ENCODE measurements at places on chromosomes 3 and 15.

DNA sequence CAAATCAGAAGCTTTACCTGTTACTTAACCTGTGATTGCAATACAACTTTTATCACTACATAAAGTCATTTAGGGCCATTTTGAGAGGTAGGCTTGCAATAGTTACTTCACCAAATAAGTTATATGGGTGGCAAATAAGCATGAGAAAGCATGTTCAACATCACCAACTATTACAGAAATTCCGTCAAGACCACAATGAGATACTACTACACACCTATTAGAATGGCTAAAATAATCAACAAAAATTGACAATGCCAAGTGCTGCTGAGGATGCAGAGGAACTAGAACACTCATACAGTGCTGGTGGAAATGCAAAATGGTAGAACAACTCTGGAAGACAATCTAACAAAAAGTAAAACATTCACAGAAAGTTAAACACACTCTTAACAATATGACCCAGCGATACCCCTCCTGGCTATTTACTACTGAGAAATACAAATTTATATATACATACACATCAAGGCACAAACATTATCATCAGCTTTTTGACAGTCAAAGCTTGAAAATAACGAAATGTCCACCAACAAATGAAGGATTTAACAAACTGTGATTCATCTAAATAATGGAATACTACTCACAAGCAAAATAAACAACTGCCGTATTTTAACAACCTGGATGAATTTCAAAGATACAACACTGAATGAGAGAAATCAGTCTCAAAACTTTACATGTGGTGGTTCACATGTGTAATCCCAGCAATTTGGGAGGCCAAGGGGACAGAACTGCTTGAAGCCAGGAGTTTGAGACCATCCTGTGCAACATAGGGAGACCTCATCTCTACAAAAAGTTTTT, 82.9 kb downstream of the MYO9A start:
- DNase-seq = peak; percentile 16

- DNase-seq = peak; percentile 7
These were observed 335.1 kb upstream of the THRB start for GRCh38 chr3:24829629-24830229.

DNA sequence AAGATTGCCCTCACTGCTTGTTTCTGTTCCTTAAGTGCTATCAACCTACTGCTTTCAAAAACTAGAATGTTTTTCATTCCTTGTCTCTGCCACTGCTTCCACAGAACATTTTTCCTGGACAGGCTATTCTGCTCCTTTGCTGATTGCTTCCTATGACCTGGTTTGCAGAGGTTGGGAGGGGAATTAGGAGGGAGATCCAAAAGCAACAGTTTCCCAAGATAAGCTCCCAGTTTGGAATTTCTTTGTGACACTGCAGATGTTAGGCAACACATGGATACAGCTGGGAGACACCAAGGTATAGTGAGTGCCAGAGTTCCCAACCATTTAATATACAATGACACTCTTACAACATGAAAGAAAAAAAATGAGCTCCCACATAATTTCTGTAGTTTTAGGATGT, 1036.5 kb downstream of the ROBO2 start:
- no peak for DNase-seq

DNA sequence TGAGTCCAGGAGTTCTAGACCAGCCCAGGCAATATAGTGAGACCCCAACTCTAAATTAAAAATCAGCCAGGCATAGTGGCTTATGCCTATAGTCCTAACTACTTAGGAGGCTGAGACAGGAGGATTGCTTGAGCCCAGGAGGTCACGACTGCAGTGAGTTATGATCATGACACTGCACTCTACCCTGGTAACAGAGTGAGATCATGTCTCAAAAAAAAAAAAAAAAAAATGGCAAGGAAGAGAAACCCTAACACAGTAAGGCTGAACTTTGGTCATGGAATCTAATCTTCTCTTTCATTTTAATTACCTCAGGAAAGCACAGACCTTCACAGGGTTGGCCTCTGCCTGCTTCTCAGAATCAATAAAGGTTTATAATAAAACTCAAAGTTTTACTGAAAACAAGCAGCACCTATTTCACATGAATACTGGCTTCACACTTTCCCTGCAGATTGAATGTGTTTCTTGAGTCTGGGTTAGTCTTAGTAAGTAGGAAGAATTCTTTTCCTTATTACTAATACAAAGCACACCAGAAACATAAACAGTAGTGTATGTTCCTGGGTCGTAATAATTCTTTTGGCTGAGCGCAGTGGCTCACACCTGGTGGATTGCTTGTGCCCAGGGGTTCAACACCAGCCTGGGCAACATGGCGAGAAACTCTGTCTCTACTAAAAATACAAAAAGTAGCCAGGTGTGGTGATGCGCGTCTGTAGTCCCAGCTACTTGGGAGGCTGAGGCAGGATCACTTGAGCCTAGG, 11.6 kb upstream of the NR2C2 start:
- no peak for DNase-seq

GRCh38 chr15:37678124-37678523, 256.3 kb upstream of the TMCO5A start:
- no peak for DNase-seq

DNA sequence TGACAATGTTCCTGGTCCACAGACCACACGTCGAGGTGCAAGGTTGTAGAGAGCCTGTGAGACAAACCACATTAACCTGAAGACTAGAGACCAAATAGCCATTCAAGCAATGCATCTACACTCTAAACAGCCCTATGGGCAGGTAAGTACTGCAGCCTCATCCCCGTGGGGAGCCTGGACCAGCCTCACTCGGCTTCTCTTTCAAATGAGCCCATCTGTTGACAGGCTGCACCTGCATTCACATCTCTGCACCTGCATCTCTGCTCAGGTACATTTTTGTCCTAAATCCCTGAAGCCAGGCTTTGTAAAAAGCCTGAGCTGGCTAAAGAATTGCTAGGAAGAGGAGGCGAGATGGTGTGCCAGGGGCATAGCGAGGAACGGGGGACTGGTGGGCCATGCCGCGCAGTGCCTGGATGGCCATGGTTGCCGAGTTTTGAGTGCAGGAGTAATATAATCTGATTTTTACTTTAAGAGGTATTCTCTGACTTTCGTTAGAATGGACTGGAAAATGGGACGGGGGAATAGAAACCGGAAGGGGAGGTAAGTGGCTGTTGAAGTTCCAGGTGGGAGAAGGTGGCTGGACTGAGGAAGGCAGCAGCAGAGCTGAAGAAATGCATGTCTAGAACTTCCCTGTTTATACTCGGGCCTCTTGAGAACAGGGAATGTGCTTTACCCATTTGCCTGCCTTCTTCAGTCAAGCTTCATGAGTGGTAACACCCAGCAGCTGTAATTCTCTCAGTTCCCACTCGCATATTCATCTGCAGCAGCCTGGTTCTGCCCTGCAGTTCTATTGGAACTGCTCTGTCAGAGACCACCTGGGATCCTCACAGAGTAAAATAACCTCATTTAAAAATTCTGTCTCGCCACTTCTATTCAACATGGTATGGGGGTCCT, 226.4 kb downstream of the OPA1 start:
- DNase-seq = no peak

GRCh38 chr3:45051685-45052084, 25.6 kb downstream of the CLEC3B start:
- no peak for DNase-seq

DNA sequence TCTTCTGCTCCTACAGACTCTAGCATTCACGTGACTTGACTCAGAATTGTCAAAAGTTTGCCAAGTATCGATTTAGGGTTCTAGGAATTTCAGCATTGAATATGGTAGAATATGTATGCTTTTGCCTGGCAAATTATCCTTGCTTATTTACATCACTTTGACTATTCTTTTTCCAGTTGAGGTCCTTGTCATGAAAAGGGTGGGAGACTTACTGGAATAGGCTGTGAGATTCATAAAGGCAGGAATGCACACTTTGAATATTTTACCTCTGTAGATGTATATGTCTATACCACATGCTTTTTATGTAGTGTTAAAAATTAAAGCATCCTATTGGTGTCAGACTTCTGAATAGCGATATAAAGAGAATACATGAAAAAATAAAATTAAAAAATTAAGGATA, 378.8 kb upstream of the RARB start:
- no peak for DNase-seq

- peak; percentile 65 for DNase-seq
These were observed 4.9 kb downstream of the TM6SF1 start for GRCh38 chr15:83112233-83112955.

- DNase-seq = no peak
These were observed 392.5 kb upstream of the RARB start for GRCh38 chr3:25035526-25035925.

- DNase-seq = no peak
These were observed 44.1 kb downstream of the CTXND1 start for GRCh38 chr15:80207887-80208286.
